ENCODE measurements at places on chromosomes 3 and 15. TPM values are rescaled to one million over a fixed set of nuclear protein-coding genes. Genes with fewer than 3 reads are reported as not detected.

The ZBBX gene
- 0.52 TPM for total RNA-seq

The DPPA2 gene
- 0.14 TPM for total RNA-seq

The TIMMDC1 gene
- 70.6 TPM for total RNA-seq

The ARHGEF26 gene
- 1.3 TPM for total RNA-seq

The SNTN gene
- total RNA-seq: not detected

The ANKDD1A gene
- total RNA-seq: 1.2 TPM

The MESP2 gene
- total RNA-seq: 0.19 TPM

The IREB2 gene
- total RNA-seq: 20.5 TPM

The NR1I2 gene
- total RNA-seq: 0.14 TPM

The PARP3 gene
- total RNA-seq: 8.0 TPM

The WDR72 gene
- 0.28 TPM for total RNA-seq

The AGBL1 gene
- under 0.01 TPM for total RNA-seq

The GOLGA8T gene
- total RNA-seq: 0.19 TPM

The HCLS1 gene
- 128 TPM for total RNA-seq

The PARL gene
- 42.0 TPM for total RNA-seq

The TRPC1 gene
- 3.1 TPM for total RNA-seq

The MITF gene
- total RNA-seq: 4.8 TPM

The MCF2L2 gene
- 1.1 TPM for total RNA-seq

The ABHD5 gene
- 10.3 TPM for total RNA-seq

The CHRNA5 gene
- 1.9 TPM for total RNA-seq

The USP13 gene
- total RNA-seq: 3.6 TPM

The ADAMTS7 gene
- total RNA-seq: 0.47 TPM

The SLC28A2 gene
- total RNA-seq: not detected

The AGTR1 gene
- 0.61 TPM for total RNA-seq

The CD200 gene
- 20.0 TPM for total RNA-seq

The OR4F6 gene
- not detected for total RNA-seq

The MLH1 gene
- 59.2 TPM for total RNA-seq

The DAZL gene
- 0.19 TPM for total RNA-seq

The ANKUB1 gene
- not detected for total RNA-seq

The SLC7A14 gene
- 0.05 TPM for total RNA-seq

The ANKRD63 gene
- not detected for total RNA-seq

The SAXO2 gene
- 0.80 TPM for total RNA-seq

The PIAS1 gene
- 26.2 TPM for total RNA-seq

The ERC2 gene
- total RNA-seq: 0.28 TPM

The PLSCR5 gene
- not detected for total RNA-seq

The CCR5 gene
- total RNA-seq: 1.2 TPM

The PIF1 gene
- total RNA-seq: 8.0 TPM

Data from thymus (tissue), 14 donors.